ENCODE measurements at places on chromosomes 1 and 21.

GRCh38 chr1:159352436-159352835, 50.3 kb downstream of the FCER1A start:
- no peak for DNase-seq

DNA sequence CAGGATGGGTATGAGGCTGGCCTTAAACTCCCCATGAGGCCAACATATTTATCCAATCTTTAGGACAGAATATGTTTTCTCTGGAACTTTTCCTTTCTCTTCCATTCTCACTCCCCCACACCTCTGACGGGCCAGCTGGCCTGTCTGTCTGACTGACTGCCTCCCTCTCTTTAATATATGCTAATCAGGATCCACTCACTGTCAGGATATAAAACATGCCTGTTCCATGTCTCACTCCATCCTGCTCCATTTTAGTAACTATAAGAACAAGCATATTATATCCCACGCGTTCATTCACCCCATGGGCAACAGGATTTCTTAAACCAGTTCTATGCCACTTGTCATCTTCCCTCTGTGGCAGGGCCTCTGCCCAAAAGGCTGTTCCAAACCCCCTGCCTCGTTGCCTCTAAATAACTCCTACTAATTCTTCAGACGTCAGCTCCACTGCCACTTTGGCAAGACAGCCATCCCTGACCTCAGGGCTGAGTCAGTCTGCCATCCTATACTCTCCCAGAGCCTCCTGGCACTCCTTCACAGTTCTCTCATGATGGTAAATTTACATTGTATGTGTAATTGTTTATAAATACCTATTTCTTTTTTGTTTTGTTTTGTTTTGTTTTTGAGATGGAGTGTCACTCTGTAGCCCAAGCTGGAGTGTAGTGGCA, 84.3 kb upstream of the SPATA6 start:
- no peak for DNase-seq

GRCh38 chr1:236553370-236553769, 29.6 kb downstream of the LGALS8 start:
- DNase-seq: no peak

DNA sequence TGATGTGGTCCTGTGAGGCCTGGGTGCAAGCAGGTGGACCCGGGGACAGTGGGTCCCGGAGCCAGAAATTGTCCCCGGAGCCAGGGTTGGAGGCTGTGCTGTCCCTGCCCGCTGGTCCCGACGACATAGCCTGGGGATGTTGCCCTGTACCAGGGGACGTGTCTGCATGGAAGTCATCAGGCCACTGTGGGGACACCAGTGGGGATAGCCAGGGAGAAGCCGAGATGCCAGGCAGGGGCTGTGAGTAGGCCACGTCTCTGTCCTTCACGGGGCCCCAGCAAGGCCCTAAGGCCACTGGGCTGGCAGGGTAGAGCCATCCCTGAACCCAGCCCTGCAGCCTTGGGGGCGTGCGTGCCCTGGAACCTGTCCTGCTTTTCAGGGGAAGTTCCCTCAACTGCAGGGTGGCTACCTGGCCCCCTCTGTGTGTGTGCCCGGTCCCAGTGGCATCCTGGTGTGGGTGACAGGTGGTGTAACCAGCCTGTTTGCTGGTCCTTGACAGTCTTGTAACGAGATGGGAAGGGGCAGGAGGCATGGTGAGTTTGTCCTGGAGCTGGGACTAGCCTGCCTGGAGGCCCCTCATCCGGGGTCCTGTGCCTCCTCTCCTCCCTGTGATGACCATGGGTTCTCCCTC, 73.2 kb downstream of the OBSCN start:
- no peak for DNase-seq

GRCh38 chr21:37077403-37077802, 4.3 kb downstream of the TTC3 start:
- no peak for DNase-seq

DNA sequence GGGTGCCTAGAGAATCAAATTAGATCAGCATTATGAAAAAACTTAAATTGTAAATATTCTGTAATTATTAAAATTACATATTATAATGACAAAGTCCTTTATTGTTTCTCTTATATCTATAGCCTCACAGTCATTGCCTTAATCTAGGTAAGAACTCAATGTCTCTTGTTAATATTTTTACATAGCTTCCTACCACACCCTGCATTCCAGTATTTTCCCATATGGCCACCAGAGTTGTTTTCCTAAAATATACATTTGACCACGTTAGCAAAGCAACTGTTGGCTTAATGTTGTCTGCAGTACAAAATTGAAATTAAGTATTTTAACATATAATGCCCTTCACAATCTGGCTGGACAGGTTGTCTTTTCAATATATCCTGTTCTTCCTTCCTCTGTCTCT, 230.3 kb downstream of the DNAH14 start:
- no peak for DNase-seq

DNA sequence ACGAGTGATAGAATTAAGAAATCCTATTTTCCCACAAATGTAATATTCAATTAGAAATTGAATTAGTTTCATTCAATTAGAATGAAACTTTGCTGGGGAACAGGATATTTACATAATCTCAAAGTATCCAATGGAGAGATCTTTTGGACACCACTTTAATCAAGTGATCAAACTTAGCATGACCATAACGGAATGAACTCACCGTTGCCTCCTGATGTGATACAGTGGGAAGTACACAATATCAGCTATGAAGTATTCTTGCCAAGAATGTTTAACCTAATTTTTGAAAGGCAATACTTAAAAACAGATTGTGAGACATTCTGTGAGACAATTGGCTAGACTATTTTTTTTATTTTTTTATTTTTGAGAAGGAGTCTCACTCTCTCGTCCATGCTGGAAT, 16.6 kb downstream of the CDKN2C start:
- DNase-seq: no peak

- no peak for DNase-seq
Observed at GRCh38 chr1:204503122-204503912, 8.7 kb upstream of the PIK3C2B start.

DNA sequence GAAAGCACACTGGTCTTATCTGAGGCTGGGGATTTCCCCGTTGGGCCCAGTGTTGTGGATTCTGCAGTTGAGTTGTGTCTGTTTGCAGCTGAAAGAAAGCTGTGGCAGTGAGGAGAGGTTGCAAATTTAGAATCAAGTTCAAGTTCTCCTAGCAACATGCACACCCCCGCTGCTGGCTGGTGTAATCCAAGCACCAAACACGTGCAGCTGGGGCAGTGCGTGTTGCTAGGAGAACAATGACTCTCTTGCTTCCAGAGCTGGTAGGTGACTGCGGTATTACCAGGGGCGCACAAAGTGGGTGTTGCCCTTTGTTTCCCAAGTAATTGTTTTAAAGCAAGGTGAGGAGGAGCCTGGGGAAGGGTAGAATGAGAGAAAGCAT, 91.5 kb downstream of the IER5 start:
- DNase-seq: no peak

- DNase-seq: no peak
Observed at GRCh38 chr1:38026592-38027200, 14.2 kb downstream of the UTP11 start.

DNA sequence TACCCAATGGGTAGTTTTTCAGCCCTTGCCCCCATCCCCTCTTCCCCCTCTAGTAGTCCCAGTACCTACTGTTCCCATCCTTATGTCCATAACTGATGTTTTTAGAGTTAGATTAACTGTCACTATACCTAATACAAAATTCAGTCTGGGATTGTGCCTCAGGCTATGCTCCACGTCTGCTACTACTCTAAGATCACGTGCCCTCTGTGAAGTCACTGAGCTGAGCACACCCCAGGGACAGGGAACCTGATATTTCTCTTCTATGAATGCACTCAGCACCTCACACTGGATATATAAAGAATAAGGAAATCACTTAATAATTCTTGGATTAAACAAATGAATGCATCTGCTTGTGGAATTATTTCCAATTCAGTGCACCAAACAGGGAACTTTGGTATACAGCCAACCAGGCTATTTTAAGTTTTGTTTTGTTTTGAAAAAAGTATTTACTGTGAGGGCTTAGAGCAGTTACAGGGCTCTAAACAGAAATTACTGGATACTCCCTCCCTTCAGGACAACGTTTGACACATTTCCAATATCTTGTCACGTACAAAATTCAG, 307.9 kb downstream of the SMYD3 start:
- DNase-seq: no peak

DNA sequence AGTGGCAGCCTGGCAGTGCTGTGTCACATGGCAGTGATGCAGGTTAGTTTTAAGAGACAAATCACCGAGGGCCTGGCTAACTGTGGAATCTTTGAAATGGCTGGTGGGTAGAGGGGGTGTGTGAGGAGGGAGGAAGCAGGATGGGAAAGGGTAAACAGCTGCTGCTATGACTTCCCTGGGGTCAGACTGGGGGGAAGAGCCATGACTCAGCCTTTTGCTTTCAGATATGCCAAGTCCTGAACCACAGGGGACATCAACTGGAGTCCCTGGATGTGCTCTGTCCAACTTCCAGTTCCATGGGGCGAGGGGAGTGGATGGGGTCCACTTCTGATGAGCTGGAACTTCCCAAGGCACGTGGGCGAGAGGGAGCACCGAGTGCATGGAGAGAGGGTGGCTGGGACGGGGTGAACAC, 121.1 kb upstream of the ADAR start:
- no peak for DNase-seq

- no peak for DNase-seq
Observed at GRCh38 chr1:2054560-2054959, 4.3 kb downstream of the PRKCZ start.

- no peak for DNase-seq
Observed at GRCh38 chr1:145983960-145984830, 12.2 kb downstream of the TXNIP start.

- no peak for DNase-seq
Observed at GRCh38 chr1:202976633-202977032, 9.6 kb upstream of the CYB5R1 start.

GRCh38 chr1:87274851-87275250, 53.8 kb upstream of the LMO4 start:
- no peak for DNase-seq

GRCh38 chr21:46477765-46478164, 19.1 kb downstream of the DIP2A start:
- no peak for DNase-seq

GRCh38 chr1:161226759-161227158, 899 bp downstream of the TOMM40L start:
- no peak for DNase-seq

DNA sequence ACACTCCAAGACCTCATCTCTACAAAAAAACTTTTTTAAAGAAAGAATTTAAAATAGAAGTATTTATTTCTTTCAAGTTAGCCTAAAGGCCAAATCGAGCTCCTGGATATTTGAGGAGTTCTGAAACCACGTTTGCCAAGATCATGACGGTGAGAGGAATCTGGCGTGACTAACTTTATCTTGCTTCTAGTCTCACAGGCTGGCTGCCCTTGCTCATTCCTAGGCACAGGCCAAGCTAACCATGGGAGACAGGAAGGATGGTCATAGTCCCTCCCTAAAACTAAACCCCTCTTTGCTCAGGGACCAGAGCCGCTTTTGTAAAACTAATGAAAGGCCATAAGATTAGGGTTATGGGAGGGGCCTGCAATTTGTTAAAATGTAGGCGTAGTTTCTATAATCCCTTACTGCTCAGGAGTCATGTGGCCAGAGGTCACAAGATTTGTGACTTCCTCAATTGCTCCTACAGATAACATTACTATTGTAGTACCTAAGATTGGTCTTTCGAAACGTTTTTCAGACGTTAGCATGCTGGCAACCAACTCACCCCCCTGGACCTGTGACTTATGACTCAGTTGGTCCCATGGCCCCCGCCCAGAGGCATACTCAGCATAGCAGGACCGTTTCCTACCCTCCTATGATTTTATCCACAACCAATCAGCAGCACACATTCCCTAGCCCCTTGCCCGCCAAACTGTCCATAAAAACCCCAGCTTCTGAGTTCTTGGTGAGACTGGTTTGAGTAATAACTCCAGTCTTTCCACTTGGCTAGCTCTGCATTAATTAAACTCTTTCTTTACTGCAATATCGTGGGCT, 425.0 kb downstream of the SMYD3 start:
- no peak for DNase-seq

GRCh38 chr1:29077155-29077554, 46.5 kb downstream of the TMEM200B start:
- DNase-seq: no peak

DNA sequence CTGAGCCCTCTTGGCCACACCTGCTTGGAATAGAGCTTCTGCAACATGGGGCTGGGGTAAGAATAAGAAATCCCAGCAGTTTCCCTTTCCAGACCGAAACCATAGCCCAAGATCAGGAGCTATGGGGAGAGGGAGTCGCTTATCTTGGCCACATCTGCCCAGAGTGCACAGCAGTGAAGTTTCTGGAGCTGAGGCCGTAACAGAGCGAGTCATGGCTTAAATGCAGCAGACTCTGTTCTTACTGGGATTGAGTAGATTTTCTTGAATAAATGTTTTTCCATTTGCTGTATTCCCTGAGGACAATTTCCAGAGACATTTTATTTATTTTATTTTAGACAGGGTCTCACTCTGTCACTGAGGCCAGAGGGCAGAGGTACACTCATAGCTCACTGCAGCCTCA, 33.5 kb downstream of the CFAP57 start:
- no peak for DNase-seq

DNA sequence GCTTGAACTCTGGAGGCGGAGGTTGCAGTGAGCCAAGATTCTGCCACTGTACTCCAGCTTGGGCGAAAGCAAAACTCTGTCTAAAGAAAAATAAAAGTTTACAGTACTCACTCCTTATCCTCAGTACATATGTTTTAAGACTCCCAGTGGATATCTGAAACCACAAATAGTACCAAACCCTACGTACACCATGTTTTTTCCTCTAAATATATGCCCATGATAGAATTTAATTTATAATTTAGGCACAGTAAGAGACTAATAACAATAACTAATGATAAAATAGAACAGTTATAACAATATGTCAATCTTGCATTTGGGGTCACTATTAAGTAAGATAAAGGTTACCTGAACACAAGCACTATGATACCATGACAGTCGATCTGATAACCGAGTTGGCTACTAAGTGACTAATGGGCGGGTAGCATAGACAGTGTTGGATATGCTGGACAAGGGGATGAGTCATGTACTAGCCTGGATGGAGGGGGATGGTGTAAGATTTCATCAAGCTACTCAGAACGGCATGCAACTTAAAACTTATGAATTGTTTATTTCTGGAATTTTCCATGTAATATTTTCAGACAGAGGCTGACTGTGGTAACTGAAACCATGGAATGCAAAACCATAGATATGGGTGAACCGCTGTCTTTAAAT, 43.7 kb downstream of the ST7L start:
- DNase-seq: no peak

GRCh38 chr1:109620401-109620791, 759 bp downstream of the AMPD2 start:
- DNase-seq: no peak

GRCh38 chr1:78645723-78646122, 3.9 kb upstream of the IFI44 start:
- no peak for DNase-seq

- DNase-seq: no peak
Observed at GRCh38 chr1:5982276-5982675, 9.9 kb downstream of the NPHP4 start.

Data from stimulated activated CD4-positive, alpha-beta T cell treated with anti-CD3 and anti-CD28 coated beads, TNF-alpha, amount 100 ng/mL, for 48 hours (primary cell).